Hepatocyte (in vitro differentiated cells): ENCODE measurements at places on chromosomes 7 and 10. TPM values are rescaled to one million over a fixed set of nuclear protein-coding genes. Genes with fewer than 3 reads are reported as not detected.

- H3K27ac ChIP-seq = no peak overlapping the region
- peaks cover 4% of the 10 kb centered on the region for H3K4me1 ChIP-seq
- DNase-seq = no peak
- H3K27me3 ChIP-seq = no peaks in the 10 kb centered on the region
- H3K4me3 ChIP-seq = no peak overlapping the region
- no peaks in the 10 kb centered on the region for H3K36me3 ChIP-seq
Observed at GRCh38 chr7:107016312-107016711, 28.2 kb upstream of the PRKAR2B start.

C10orf62 gene
- total RNA-seq = 0.23 TPM in 1 of 2 replicates, not detected in the other

FANK1 gene
- total RNA-seq = 0.88 and 6.0 TPM in 2 replicates

PLEKHS1 gene
- 0.23 TPM in 1 of 2 replicates, not detected in the other for total RNA-seq

- no peaks in the 10 kb centered on the region for H3K27me3 ChIP-seq
- H3K36me3 ChIP-seq = no peaks in the 10 kb centered on the region
- no peaks in the 10 kb centered on the region for H3K4me1 ChIP-seq
- H3K4me3 ChIP-seq = no peak overlapping the region
Observed at GRCh38 chr10:46309511-46310142, 22.8 kb downstream of the ANTXRL start.

DNA sequence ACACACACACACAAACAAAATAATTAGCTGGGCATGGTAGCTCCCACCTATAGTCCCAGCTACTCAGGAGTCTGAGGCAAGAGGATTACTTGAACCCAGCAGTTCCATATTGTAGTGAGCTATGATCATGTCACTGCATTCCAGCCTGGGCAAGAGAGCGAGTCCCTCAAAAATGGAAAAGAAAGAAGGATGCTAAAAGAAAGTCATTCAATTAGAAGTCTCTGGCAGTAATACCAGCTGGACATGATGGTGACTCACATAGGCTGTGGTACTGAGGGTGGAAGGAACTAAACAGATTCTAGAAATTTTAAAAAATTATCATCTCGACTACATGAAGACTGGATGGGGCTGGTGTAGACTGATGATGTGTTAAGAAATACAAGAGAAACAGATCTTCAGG lies 385.3 kb downstream of the ETV1 start:
- DNase-seq = no peak
- H3K4me3 ChIP-seq = no peak overlapping the region
- H3K27ac ChIP-seq = no peak overlapping the region
- H3K36me3 ChIP-seq = no peaks in the 10 kb centered on the region
- H3K4me1 ChIP-seq = no peaks in the 10 kb centered on the region

GRCh38 chr10:131994435-131994834 lies 12.7 kb upstream of the BNIP3 start:
- H3K36me3 ChIP-seq = no peaks in the 10 kb centered on the region
- H3K4me1 ChIP-seq = peaks cover 21% of the 10 kb centered on the region
- H3K4me3 ChIP-seq = no peak overlapping the region
- H3K27me3 ChIP-seq = no peaks in the 10 kb centered on the region
- no peak overlapping the region for H3K27ac ChIP-seq
- DNase-seq = no peak
